ENCODE measurements at places on chromosomes 3 and 15.

GRCh38 chr3:61192222-61192621 lies 59.0 kb downstream of the FHIT start:
- DNase-seq: no peak

DNA sequence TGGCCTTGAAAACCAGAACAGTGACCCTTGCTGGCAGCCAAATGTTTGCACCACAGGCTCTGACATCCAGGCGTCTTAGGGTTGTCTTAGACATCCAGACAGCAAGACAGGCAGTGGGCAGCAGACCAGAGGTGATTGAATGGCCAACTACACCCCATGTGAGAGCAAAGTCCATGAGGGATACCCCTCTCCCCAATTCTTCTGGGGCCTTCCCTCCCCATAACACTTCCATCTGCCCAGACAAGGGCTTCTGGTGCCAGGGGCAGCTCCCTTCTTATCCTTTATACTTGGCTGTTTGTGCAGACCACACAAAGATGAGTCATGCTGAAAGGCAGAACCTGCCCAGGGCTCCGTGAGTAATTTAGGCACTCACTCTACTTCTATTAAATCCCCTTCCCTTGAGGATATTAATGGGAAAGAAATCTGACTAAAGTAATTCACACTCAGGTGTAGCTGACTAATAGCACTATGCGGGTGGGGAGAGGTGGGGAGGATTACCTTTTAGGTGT lies 257.9 kb downstream of the UACA start:
- DNase-seq: no peak

GRCh38 chr15:29566914-29567313 lies 255.4 kb downstream of the TJP1 start:
- no peak for DNase-seq

DNA sequence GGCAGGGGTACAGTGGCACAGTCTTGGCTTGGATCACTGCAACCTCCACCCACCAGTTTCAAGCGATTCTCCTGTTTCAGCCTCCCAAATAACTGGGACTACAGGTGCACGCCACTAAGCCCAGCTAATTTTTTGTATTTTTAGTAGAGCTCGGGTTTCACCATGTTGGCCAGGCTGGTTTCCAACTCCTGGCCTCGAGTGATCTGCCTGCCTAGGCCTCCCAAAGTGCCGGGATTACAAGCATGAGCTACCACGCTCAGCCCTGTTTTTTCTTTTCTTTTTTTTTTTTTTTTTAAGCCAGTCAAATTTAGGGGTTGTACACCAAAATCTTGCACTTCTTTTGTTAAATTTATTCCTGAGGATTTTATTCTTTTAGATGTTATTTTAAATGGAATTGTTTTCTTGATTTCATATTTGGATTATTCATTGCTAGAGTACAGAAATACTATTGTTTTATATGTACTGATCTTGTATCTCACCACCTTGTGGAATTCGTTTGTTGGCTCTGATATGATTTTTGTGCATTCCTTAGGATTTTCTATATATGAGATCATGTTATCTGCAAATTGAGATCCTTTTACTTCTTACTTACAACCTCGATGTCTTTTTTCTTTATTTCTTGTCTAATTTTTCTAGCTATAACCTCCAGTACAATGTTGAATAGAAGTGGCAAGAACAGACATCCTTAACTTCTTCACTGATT lies 65.6 kb downstream of the ZNF609 start:
- no peak for DNase-seq

GRCh38 chr3:29655015-29655747 lies 374.3 kb downstream of the RBMS3 start:
- no peak for DNase-seq

DNA sequence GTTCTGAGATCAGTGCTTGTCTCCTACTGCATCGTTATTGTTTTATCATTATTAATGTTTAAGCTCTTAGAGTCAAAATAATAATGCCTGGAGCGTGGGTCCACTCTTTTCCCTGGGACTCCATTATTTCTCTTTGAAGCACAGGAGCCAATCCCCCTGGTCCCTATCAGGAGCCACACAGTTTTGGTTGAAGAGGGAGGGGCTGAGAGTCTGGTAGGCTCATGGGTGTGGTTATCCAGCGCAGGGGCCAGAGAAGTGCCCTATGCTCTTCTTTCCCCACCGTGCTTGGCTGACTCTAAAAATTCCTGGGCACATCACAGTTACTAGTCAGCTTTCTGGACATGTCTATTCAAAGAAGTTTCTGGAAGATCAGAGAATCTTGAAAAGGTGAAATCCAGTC lies 121.5 kb downstream of the DNAJB8 start:
- no peak for DNase-seq

GRCh38 chr3:178342111-178342510 lies 194.1 kb upstream of the KCNMB2 start:
- DNase-seq: no peak

DNA sequence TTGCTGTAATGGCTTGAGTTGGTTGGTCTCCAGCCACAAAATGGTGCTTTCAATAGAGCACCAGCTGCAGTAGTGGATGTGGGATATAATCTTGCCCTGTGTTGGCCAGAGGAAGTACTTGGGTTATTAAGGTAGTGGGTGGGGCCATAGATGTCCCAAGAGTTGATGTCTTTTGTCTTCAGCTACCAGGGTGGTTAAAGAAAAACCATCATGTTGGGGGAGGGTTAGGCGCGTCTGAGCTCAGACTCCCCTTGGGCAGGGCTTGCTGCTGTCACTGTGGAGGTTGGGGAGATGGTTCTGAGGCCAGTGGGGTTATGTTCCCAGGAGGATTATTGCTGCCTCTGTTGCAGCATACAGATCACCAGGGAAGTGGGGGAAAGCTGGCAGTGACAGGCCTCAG lies 46.9 kb upstream of the GADL1 start:
- no peak for DNase-seq

DNA sequence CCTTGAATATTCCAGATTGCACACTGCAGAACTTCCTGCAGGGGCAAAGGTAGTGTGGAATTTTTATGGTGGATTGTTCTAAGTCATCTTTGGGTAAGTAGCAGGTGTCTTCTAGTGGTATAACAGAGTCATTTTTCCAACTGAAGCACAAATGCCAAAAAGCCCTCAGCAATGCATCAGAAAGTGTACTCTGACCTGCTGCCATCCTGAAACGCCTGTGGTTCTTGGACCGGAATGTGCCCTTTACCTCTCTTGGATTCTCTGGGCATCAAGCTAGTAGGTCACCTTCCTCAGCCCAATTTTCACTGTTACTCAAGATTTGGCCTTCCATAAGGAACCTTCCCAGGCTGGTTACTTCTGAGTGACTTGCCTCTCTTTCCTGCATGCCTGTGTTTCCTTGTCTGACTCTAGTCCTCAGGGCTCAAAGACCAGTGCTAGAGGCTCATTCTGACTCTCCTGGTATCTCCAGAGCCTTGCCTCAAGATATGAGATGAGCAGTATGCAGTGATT lies 4.8 kb downstream of the CLSTN2 start:
- no peak for DNase-seq

DNA sequence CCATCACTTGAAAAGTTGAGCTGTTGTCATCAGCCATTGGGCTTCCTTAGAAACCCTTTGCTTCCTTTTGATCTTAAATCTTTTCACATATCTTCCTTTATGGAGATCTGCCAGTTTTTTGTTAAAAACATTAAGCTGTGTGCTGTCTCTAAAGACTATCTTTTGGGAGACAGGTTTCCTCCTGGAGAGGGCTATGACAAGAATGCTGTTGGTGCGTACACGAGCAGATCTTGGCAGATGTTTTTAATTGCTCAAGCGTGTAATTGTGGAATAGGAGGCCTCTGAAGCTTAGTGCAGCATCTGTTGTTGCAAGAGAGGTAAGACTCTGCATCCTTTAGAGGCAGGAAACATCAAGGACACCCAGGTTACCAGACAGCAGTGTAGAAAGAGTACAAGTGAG lies 56.8 kb downstream of the PHLDB2 start:
- DNase-seq: no peak

DNA sequence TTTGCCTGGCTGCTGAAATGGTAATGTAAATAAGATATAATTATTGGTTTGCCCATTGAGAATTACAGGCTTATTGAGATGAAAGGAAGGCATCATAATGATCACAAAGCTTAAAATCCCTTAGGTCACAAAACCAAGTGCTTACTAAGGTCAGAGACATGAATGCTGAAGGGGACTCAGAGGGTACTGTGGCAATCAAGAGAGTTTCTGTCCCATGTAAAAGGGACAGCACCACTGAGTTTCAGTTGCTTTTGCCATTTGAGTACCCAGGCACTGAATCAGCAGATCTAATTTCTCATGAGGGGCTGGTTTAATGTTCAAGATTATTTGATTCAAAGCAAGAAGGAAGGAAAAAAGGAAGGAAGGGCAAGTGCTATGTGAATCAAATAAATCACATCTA lies 127.0 kb downstream of the PLOD2 start:
- DNase-seq: no peak

Measured in H1 (cell line).